Stimulated activated naive CD8-positive, alpha-beta T cell treated with anti-CD3 and anti-CD28 coated beads, Interleukin-15, Interleukin-2, amounts not matched to agents 100 U/mL and 50 U/mL, for 24 hours (primary cell): ENCODE measurements at places on chromosomes 7 and 10.

- no peak for DNase-seq
Observed at GRCh38 chr10:3754727-3755439, 30.1 kb downstream of the KLF6 start.

GRCh38 chr7:49778731-49779270 is 5.4 kb downstream of the VWC2 start:
- no peak for DNase-seq

DNA sequence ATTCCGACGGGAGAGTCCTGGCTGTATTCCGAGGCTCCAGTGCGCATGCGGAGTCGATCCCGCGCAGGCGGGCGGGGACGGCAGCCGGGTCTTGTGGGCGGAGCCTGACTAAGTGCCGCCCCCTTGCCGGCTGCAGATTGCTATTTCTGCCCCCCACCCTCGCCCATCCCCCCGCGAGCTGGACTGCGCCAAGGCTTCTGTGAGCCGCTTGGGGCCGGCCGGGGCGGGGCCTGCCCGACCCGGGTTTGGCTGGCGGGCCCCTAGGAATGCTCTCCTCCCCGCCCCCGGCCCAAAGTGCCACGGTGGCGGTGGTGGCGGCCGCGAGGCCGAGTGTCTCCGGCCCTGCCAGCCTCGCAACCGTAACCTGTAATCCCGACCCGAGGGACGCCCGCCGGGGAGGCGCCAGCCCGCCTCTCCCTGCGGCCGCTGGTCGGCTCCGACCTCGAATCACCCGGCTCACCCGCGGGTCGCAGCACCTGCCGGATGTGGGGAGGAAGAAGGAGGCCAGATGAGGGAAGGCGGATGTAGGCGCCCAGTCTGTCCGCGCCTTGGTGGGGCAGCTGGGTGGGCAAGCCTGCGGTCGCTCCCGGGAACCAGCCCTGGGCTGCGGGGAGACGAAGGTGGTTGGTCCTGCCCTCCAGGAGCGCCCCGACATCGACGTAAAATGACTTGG is 702 bp upstream of the KAZALD1 start:
- peak; percentile 96 for DNase-seq

GRCh38 chr10:116097239-116097784 is 175.7 kb downstream of the GFRA1 start:
- DNase-seq: no peak

DNA sequence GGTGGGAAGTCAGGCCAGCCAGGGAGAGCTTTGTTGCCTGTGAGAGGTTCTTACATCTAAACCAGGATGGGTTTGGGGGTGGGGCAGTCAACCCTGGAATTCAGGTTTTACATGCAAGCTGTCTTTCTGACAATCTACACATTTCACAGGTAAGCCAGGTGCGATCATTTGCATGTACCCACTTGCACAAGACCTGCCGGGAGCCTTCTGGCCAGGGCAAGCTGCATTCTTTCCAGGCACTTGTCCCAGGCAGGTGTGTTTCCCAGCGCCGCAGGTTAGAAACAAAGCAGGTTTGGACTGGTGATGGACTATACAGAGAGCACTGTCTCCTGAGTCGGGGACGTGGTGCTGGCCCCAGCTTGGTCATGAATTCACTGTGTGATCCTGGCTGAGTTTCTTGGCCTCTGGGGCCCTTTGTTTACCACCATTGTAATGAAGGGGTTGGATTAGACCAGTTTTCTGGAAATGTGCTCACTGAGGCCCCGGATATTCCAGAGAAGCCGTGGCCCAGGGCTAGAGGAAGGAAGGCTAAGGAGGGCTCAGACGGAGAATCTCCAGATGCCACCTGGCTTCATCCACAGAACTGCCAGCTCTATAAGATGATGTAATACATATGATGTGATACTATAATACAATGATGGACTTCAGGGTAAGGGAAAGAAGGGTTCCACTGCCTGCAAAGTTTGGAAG is 205.2 kb upstream of the SVIL start:
- DNase-seq: no peak
